ENCODE measurements at places on chromosomes 12 and 14.

- DNase-seq, result no peak
These were observed 84.2 kb downstream of the DENND5B start for GRCh38 chr12:31506515-31507306.

DNA sequence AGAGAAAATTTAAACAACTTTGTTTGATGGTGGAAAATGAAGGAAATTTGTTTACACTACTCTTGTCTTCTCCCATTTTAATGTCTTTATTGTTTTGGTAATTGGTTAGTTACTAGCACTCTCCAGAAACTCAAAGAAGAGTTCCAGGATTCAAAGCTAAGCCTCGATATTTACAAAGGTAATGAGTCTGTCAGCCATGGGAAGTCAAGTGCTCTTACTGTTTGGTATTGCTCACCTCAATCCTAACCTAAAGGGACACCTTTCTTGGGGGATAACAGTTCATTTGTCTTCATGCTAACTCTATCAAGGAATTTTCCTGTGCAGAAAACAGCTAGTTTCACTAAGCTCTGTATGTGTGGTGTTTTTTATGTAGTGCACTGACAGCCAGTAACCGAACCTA, 222.9 kb upstream of the LMO3 start:
- DNase-seq, result no peak

DNA sequence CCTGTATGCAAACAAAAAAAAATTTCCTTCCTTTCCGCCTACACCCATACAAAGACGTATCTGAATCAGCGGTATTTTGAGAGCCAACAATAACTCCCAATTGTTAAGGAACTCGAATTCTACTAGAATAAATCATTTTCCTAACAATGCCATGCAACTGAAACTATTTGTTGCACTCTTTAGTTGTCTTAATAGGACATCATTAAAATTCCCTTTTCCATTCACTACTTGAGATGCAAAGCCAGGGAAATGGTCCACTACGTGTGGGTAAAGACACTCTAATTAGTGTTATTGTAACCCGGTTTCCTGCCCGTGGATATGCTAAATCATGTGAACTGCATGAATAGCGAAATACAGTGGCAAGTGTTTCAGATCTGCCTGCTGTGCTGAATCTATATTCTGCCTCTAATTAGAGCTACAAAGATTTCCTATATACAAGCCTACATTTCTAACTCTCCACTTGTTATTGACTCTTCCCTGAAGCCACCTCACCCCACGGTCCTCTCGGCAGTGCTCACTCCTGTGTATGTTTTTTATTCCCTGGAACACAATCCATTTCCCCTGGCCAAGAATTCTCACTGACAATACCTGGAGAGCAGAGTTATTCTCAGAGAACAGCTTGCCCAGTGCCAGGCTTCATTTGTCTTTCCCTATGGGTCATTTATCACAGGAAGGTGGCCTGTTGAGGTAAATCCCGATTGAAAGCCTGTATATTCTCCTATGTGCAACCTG, 168.3 kb downstream of the PAWR start:
- DNase-seq, result no peak

DNA sequence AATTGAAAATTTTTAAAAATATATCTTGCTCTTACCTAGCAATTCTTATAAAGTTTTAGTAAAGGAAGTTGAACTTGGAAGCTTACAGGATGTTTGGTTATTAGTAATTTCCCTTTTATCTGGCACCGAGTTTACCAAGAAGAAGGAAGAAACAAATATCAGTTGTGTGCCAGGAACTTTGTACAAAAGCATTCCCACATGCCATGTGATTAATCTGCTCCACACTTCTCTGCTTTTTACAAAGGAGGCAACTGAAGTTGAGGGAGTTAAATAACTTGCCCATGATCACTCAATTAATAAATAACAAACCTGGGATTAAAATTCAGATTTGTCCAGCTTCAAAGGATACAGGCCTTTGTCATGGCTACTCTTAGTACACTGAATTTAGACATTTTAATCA, 122.5 kb upstream of the BCAT1 start:
- no peak for DNase-seq

DNA sequence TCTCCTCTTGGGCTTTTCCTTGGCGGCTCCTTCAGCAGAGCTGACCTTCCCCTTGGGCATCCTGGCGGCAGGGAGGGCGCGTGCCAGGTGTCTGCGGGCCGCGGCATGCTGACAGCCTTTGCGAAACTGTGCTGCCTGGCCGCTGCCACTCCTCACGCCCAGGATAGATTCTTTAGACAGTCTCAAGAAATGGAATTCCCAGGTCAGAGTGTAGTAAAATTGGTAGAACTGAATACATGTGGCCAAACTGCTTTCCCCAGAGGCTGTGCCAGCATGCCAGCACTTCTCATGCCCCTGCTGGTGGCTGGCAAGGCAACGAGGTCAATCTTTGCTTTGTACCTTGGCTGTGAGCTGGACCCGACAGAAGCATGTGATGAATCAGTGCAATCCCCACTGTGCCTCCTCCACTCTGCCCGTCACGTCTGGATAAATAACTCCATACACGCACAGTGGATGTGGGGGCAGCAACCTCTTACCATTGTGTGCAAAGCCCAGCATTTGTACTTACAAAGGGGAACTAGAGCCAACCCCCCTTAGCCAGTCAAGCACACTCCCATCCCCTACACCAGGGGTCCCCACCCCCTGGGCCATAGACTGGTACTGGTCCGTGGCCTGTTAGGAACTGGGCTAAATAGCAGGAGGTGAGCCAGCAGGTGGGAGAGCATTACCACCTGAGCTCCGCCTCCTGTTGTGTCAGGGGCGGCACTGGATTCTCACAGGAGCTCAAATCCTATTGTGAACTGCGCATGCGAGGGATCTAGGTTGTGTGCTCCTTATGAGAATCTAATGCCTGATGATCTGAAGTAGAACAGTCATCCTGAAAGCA, 90.9 kb downstream of the ACTN1 start:
- peak; percentile 57 for DNase-seq

- no peak for DNase-seq
These were observed 48.2 kb upstream of the FRMD6 start for GRCh38 chr14:51603495-51603894.

GRCh38 chr14:39212034-39212433, 21.7 kb upstream of the MIA2 start:
- no peak for DNase-seq

DNA sequence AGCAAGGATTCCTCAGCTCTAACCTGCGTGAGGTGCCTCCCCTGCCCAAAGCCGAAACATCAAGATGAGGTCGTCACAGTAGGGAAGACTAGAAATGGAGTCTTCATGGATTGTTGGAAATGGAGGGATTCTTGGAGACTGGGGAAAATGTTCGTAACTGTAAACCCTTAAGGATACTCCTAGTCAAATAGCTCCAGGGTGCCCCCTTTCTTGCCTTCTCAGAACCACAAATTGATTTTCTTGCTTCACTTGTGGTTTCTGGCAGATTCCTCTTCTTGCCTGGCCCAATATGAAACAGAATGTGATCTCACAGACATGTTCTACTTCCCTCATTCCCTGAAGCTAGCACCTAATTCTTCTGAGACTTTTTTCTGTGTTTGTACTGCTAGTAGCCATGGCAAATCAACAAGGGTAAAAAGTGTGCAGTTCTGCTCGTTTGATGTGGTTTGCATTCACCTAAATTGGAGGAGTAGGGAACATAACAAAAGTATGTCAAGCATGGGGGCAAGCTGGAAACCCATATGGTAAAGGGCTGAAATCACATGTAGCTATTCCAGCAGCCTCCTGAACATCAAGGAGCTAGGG, 332.0 kb downstream of the PAWR start:
- DNase-seq, result peak; percentile 16

DNA sequence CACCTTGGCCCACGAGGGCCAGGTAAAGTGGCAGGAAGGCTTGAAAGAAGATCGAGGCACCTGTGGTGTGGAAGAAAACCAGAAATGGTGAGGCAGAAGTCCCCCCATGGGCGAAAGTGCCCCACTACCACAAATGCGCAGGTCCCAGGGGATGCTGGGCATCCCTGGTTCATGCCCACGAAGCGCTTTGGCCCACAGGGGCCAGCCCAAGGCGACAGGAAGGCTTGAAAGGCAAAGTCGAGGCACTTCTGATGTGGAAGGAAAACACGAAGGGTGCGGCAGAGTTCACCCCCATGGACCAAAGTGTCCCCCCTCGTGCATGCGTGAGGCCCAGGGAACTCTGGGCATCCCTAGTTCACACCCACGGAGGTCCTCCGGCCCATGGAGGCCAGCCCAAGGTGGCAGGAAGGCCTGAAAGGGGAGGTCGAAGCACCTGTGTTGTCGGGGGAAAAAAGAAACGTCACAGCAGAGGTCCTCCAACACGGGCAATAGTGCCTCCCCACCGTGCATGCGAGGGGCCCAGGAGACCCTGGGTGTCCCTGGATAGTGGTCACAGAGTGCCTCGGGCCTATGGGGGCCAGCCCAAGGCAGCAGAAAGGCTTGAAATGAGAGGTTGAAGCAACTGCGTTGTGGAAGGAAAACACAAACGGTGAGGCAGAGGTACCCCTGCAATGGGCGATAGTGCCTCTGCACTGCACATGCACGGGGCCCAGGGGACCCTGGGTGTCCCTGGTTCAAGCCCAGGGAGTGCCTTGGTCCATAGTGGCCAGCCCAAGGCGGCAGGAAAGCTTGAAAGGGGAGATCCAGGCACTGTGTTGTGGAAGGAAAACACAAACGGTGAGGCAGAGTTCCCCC, 373.9 kb downstream of the ALG10 start:
- no peak for DNase-seq

- DNase-seq, result no peak
These were observed 211.6 kb upstream of the IGF1 start for GRCh38 chr12:102691773-102692555.

GRCh38 chr14:96582995-96583394, 80.8 kb downstream of the PAPOLA start:
- DNase-seq, result no peak

GRCh38 chr14:69670093-69670492, 58.7 kb downstream of the SUSD6 start:
- no peak for DNase-seq

GRCh38 chr14:32559590-32559989, 230.5 kb downstream of the AKAP6 start:
- no peak for DNase-seq

DNA sequence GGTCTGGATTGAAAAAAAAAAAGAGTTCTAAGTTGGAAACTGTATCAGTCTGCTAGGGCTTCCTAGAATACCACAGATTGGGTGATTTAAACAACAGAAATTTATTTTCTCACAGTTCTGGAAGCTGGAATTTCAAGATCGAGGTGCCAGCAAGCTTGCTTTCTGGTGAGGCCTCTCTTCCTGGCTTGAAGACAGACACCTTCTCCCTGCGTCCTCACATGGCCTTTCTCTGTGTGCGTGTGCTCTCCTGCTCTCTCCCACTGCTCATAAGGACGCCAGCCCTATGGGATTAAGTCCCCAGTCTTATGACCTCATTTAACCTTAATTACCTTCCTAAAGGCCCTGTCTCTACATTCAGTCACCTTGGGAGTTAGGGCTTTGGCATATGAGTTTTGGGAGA, 215.5 kb downstream of the PIK3C2G start:
- peak; percentile 3 for DNase-seq

- no peak for DNase-seq
These were observed 22.6 kb downstream of the CCDC85C start for GRCh38 chr14:99581374-99581773.

DNA sequence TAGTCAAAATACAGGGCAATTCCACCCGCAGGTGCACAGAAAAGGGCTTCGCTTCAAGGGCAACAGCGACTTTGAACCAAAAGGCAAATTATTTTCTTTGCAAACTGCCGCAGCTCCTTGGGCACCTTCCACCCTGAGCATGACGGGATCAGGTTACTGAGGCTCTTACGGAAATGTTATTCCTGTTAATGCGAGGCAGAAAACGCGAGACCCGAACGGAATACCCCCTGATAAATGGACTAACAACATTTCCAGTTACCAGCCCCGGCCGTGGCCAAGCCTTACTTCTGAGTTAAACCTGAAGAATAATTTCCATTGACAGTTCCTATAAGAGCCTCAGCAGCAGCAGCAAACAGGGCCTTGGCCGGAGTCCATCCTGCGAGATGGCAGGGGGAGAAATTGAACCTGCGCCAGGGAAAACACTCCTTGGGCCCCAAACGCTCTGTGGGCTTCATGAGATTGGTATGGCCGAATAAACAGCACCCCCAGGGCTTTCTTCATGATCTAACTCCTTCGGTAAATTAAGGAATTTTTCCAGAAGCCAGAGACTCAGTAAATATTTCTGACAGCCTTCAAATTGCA, 70.0 kb upstream of the DICER1 start:
- DNase-seq, result peak; percentile 66

- DNase-seq, result no peak
These were observed 8.5 kb upstream of the SERPINA5 start for GRCh38 chr14:94572637-94573303.

- no peak for DNase-seq
These were observed 12.2 kb downstream of the SCYL2 start for GRCh38 chr12:100279159-100279558.

DNA sequence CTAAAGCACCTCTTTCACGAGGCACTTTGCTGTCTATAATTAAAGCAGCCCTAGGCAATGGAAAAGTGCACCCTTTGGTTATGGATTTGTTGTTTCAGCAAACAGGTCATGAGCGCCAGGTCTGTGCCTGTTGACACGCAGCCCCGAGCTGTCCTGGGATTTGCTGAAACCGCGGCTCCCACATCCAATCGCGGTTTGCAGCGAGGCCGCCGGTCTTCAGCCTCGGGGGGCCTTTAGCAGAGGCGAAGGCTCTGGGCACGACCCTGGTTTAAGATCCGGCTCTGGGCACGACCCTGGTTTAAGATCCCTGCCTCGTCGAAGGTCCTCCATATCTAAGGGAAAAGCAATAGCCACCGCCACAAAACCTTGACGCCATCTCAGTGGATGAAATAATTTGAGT, 79.2 kb downstream of the GLT1D1 start:
- DNase-seq, result no peak

- DNase-seq, result peak; percentile 72
These were observed 73.4 kb upstream of the ATP2B1 start for GRCh38 chr12:89781946-89782550.

GRCh38 chr12:132227782-132228475, 83.7 kb downstream of the NOC4L start:
- no peak for DNase-seq

DNA sequence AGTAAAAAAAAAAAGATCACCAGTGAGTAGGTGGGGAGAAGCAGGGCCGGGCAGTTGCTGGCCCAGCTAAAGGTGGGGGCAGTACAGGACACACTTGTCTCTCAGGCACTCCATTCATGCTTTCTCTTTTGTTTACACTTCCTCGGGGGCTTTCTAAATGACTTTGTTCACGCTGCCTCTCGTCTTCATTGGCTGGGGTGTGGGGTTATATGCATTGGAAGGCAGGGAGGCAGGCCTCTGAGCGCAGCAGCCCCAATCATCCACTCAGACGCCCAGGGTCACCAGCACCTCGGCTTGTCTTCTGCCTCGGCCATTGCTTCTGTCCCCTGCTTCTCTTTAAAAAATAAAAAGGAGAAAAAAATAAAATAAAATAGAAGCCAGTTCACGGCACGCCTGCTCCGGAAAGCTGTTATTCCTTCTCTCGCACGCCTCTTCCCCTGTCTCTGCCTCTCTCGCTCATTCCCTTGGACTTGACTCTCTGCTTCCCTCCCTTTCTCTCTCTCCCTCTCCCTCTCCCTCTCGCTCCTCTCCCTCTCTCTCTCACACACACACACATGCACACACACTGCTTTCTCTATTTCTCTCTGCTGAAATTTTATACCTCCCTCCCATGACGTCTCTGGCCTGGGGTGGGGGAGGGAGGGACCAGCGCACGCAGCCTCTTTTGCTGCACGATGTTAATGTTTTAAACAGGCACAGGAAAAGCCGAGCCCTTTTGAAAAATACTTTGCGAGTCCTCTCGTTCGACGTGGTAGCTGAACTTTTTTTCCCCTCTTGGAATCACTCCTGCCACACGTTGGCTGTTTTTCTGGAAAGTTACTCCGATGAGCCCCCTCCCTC, at the start of gene TGFB3:
TGFB3 (minus strand) TSS at position 570 of the 840 bp plus-strand sequence. CDS start 1,102 bp downstream, outside the sequence.
- DNase-seq, result peak; percentile 94
